ENCODE measurements at places on chromosomes 11 and 22. TPM values are rescaled to one million over a fixed set of nuclear protein-coding genes. Genes with fewer than 3 reads are reported as not detected.

OR8G5 gene
- not detected for total RNA-seq

PIK3IP1 gene
- total RNA-seq, result 3.7 TPM

PLXNB2 gene
- 65.6 TPM for total RNA-seq

C22orf31 gene
- total RNA-seq, result not detected

FZD4 gene
- total RNA-seq, result 0.99 TPM

C11orf16 gene
- not detected for total RNA-seq

RNF26 gene
- total RNA-seq, result 23.3 TPM

ARHGEF17 gene
- total RNA-seq, result 10.9 TPM

FGF3 gene
- total RNA-seq, result not detected

CD44 gene
- total RNA-seq, result 1,833 TPM

PARVA gene
- total RNA-seq, result 32.6 TPM

TESMIN gene
- not detected for total RNA-seq

APOBEC3C gene
- 2.0 TPM for total RNA-seq

KRTAP5-2 gene
- not detected for total RNA-seq

GNG3 gene
- not detected for total RNA-seq

BTG4 gene
- not detected for total RNA-seq

KRTAP5-11 gene
- not detected for total RNA-seq

SYCE3 gene
- not detected for total RNA-seq

TAGLN gene
- 0.92 TPM for total RNA-seq

BRSK2 gene
- 6.9 TPM for total RNA-seq

TAF10 gene
- 59.5 TPM for total RNA-seq

OR5P2 gene
- total RNA-seq, result not detected

DBX1 gene
- not detected for total RNA-seq

MMP13 gene
- not detected for total RNA-seq

POTEH gene
- not detected for total RNA-seq

TRPC6 gene
- not detected for total RNA-seq

MTMR3 gene
- 12.9 TPM for total RNA-seq
